ENCODE measurements at places on chromosomes 5 and 9. TPM values are rescaled to one million over a fixed set of nuclear protein-coding genes. Genes with fewer than 3 reads are reported as not detected.

DNA sequence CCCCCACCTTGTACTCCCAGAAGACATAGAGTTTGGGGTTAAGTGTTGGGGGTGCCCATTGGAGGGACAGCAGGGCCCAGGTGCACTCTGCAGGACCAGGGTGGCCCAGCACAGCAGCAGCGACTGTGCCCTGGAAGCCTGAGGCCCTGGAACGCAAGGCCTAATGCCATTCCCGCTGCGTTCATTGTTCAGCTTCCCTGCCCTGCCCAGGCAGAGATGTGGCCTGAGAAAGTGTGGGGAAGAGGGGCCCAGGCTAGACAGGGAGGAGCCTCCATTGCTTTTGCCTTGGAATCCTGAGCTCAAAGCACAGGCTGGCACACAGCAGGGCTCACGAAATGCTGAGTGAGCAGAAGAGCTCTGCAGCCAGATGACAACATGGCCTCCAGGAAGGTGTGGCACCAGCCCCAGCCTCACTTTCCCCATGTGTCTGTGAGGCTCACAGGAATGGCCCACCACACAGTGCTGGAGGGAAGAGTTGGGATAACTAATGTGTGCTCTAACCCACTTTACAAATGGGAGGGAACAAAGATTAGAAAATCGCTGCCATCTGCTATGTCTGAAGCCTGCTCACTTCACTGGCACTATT is 19.4 kb downstream of the S1PR3 start:
- no peak for DNase-seq

The IFNB1 gene
- not detected for total RNA-seq

- DNase-seq, result no peak
Observed at GRCh38 chr9:126328407-126328806, 1.8 kb downstream of the MVB12B start.

- no peak for DNase-seq
Observed at GRCh38 chr5:170660531-170660930, 123.0 kb upstream of the GABRP start.

DNA sequence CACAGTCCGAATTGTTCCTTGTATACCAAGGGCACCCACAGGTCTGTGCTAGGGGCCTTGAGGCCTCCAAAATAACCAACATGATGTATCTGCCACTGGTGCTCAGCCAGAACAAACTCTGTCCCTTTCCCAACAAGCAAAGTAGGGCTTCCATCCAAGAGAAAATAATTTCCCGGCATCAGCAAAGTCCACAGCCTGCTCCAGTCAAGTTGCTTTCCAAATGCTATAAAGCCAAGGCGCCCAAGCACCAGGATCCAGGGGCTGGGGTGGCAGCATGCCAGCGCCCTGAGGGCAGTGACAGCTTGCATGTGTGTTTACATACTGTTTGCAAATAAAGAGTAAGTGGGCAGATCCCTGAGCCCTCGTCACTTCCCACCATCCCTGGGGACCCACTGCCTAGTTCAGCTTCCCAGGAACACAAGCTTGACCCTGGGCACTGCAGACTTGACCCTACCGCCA is 155.9 kb downstream of the ERCC6L2 start:
- peak; percentile 84 for DNase-seq

- DNase-seq, result no peak
Observed at GRCh38 chr5:139110526-139111168, 87.5 kb downstream of the SIL1 start.

GRCh38 chr5:2299388-2300220 is 416.9 kb upstream of the IRX4 start:
- no peak for DNase-seq

Measured in body of pancreas (tissue), 4 donors.